ENCODE measurements at places on chromosomes 4 and X.

DNA sequence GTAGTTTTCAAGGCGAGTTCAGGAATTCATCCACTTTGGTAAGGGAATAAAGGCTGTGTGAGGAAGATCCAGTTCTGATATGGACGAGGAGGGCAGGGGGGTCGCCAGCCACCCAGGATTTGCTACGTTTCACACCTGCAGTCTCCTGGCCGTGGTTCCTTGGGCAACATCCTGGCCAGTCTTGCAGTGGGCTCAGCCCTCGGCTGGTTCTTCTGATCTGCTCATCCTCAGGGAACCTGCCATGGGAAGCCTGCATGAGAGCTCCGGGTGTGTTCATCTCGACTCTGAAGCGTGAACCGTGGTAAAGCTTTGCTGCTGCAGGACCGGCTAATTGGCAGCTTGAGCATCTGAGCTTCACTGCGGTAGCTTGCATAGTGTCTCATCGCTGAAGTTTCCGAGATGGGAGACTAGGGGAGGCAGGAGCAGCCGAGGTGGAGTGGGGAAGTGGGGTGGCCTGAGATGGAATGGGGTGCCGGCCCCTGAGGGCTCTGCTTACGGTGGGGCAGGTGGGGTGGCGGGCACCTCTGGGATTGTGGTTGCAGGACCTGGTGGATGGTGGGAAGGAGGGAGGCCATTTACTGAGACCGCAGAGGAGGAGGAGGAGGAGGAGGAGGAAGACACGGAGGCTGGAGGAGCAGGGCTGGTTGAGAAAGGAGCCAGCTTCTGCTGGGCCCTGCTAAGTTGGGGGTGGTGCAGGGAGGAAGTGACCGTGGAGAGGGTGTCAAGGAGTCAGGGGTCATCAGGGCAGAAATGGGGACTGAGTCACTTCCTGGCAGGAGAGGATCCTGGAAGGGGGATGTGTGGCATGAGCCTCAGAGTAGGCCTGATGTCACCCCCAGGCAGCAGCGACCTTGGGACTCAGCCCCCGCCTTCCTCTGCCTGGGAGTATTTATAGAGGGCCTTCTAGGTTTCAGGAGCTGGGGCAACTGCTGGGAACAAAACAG is 213.1 kb upstream of the PSAPL1 start:
- DNase-seq, result no peak

GRCh38 chr4:175562111-175562510 is 250.0 kb downstream of the GPM6A start:
- no peak for DNase-seq

GRCh38 chrX:13076176-13076961 is 31.9 kb upstream of the FAM9C start:
- no peak for DNase-seq

- DNase-seq, result no peak
These were observed 58.4 kb upstream of the COX18 start for GRCh38 chr4:73127839-73128453.

DNA sequence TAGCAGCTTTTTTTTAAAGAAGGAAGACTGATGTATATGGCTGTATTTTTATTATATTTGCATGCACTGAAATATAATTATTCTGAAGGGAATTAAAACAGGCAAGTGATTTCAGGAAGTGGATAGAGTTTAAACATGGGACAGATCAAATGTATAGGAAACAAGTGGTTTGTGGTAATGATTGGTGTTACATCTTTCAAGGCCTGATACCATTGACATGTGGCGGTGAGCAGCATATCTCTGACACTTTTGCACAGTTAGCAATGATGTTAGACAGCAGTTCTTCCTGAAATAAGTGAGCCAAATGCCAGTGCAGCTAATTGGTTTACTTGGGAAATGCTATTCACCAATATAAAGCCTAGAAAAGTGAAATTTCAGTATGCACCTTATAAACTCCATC is 272.1 kb downstream of the RPA4 start:
- DNase-seq, result no peak

DNA sequence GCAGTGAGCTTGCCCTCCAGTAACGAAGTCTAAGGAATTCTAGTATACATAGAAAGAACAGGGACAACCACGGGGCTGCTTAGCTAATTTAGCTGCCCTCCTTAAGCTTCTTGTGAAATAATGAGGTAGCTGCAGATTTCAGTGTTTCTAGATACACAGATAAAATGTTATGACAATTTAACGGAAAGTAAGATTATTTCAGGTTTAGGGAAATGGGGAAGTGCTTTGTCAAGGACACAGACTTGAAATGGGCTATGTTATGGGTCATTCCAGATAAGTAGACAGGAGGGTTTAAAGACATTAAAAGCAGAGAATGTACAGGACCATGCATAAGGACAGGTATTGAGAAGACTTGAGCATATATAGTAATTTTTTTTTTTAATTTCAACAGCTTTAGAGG is 34.2 kb upstream of the ZNF518B start:
- DNase-seq, result no peak

DNA sequence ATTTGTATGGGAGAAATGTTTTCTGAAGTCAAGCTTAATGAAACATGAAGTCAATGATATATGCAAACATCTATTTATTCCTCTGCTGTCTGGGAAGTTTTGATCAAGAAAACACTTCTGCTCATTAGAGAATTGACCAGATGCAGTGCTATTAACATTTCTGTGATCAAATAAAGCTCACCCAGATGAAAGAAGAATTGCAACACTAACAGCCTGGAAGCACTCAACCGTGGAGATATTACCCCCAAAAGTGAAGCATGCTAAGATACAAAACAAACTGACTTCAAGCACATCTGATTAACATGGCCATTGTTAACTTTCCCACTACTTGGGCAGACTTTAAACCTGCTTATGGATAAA is 73.7 kb upstream of the GUCY1A1 start:
- DNase-seq, result no peak

GRCh38 chr4:152983774-152984411 is 47.8 kb downstream of the FHDC1 start:
- no peak for DNase-seq

- DNase-seq, result no peak
These were observed 81.3 kb downstream of the LEF1 start for GRCh38 chr4:108087293-108087967.

DNA sequence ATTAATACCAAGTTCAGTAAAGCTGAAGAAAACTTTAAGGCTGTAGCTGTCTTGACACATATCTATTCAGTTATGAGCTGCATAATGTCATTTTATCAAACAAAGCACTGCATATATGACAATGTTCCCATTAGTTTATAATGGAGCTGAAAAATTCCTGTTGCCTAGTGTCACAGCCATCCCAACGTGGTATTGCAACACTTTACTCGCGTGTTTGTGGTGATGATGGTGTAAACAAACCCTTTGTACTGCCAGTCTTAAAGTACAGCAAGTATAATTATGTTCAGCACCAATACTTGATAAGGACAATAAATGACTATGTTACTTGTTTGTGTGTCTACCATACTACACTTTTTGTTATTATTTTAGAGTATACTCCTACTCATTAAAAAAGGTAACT is 1415.6 kb upstream of the PCDH7 start:
- DNase-seq, result no peak

DNA sequence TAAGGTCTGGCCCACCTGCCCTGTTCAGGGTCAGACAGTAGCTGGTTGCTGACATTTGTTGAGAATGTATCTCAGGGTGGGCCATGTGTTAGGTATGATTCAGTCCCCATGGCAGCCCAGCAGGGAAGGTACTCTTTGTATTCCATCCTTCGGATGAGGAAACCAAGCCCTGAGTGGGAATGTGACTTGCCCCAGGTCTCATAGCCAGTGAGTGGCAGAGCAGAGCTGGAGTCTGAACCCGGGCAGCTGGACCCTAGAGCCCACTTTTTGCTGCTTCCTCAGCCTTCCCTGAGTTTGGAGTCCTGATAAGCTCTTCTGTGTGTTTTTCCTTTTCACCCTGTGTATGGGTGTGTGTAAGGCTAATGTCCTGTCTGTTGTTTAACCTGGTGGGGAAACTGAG is 21.6 kb upstream of the UBA1 start:
- no peak for DNase-seq

- DNase-seq, result no peak
These were observed 43.1 kb upstream of the FAM9C start for GRCh38 chrX:13087322-13088155.

DNA sequence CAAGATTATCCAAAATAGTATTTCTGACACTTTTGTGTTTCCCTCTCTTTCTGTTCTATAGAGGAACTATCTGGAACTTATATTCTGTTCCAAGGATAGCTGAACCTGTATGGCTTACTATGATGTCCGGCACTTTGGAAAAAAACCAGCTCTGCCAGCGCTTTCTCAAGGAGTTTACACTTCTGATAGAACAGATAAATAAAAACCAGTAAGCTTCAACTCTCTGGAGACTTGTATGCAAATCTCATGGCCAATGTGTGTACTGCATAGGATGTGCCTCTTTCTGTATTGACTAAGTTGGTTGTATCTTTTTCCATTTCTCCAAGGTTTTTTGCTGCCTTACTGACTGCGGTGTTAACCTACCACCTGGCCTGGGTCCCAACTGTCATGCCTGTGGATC is 92.5 kb downstream of the FNIP2 start:
- DNase-seq, result no peak

GRCh38 chr4:136203199-136203598 is 1329.1 kb downstream of the PCDH18 start:
- DNase-seq, result no peak

GRCh38 chrX:49862093-49862492 is 17.2 kb upstream of the USP27X start:
- DNase-seq, result no peak

DNA sequence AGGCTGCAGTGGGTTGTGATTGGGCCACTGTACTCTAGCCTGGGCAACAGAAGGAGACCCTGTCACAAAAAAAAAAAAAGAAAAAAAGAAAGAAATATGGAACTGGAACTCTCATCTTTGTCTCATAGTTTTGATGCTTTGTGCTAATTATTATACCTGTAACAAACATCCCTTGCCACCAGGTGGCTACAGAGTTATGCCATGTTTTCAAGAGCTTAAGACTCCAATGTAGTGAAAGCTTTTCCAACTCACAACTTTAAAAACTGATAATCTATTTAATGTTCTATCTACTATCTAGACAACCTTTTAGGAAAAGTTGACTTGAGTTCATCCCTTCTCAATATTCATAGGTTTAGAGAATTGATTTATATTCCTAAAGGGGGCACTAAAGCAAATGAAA is 42.4 kb downstream of the HTR2C start:
- no peak for DNase-seq

DNA sequence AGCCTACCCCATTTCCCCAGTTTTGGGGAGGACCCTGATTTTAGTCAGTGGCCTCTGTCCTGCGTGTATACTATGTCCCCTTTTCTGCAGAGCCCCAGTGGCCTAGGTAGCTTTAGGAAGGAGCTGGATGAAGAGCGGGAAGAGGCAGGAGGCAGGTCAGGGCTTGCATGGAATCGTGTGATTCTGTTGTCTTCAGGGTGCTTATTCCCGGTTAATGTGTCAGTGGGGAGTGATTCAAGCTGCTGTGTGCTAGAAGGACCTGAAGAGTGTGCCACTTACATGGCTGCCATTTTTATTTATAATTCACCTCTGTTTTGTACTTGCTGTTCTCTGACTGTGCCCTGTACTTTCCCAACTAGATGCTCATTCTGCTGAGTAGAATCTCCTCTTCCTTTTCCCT is 127.3 kb upstream of the AMOT start:
- DNase-seq, result no peak

DNA sequence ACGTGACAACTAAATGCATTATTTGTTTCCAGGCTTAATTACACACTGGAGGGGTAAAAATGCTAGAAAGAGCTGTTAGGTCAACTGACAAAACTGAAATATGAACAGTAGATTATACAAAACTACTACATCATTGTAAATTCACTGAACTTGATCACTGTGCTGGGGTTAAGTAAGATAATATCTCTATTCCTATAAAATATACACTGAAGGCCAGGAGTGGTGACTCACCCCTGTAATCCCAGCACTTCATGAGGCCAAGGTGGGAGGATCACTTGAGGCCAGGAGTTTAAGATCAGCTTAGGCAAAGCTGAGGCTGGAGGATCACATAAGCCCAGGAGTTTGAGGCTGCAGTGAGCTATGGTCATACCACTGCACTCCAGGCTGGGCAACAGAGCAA is 31.8 kb upstream of the NKX6-1 start:
- DNase-seq, result no peak

DNA sequence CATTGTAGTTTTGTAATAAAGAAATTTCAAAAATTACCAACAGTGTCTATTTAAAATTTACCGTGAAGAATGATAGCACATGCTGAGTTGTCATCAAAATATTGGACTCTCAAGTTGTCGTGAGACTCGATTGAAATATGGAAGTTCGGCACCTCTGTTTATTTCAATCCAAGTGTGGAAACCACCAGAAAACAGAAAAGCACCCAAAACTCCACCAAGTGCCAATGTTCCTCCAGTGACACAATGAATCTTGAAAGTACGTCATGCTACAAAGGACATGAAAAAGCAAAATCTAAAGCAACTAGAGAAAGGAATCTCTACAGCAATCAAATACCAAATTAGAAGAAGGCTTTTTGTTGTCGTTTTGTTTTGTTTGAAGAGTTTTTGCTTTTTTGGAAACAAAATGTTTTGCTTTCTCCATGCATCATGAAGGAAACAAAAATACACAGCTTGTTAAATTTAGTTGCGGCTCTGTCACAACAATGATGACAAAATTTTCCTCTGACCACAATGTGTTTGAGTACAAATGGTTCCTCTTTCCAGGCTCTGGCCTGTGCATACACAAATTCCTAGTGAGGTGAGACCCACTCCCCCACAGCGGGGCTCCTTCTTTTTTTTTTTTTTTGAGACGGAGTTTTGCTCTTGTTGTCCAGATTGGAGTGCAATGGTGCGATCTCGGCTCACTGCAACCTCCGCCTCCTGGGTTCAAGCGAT is 9.6 kb upstream of the IL13RA1 start:
- DNase-seq, result no peak

DNA sequence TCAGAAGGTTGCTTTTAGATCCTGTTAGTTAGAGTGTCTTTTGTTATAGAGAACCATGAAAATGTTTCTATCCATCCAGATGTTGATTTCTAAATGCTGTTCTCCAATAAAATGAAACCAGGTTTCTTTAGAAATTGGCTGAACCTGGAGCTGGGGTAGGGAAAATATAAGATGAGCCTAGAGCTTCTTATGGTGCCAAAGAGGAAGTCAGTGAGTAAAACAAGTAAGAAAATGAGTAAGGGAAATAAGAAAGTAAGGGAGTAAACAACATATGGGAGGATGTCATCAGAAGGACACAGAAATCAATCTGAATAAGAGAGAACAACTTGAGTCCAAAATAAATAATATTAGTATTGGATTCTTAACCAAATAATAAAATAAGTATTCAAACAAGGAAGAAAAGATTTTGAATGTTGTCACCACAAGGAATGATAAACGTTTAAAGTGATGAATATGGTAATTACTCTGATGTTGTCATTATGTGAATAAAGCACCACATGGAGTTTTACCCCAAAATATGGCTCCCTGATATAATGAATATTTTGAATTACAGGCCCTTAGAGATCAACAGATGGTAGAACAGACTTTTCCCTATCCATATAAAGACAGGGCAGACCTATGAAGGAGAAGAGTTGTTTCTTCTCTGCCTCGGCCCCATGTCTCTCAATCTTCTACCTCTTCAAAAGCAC is 506.1 kb downstream of the IL15 start:
- DNase-seq, result no peak

All from left forelimb (tissue), 1 donor.